Cardiac septum (tissue), 1 donor: ENCODE measurements at places on chromosomes 3 and 15. TPM values are rescaled to one million over a fixed set of nuclear protein-coding genes. Genes with fewer than 3 reads are reported as not detected.
A peak's percentile ranks its signal among the peaks of the same experiment; 100 is the strongest.

- DNase-seq = no peak
These were observed 46.2 kb downstream of the COL8A1 start for GRCh38 chr3:99684644-99685043.

- no peak for DNase-seq
These were observed 120.1 kb upstream of the THBS1 start for GRCh38 chr15:39460748-39461147.

DNA sequence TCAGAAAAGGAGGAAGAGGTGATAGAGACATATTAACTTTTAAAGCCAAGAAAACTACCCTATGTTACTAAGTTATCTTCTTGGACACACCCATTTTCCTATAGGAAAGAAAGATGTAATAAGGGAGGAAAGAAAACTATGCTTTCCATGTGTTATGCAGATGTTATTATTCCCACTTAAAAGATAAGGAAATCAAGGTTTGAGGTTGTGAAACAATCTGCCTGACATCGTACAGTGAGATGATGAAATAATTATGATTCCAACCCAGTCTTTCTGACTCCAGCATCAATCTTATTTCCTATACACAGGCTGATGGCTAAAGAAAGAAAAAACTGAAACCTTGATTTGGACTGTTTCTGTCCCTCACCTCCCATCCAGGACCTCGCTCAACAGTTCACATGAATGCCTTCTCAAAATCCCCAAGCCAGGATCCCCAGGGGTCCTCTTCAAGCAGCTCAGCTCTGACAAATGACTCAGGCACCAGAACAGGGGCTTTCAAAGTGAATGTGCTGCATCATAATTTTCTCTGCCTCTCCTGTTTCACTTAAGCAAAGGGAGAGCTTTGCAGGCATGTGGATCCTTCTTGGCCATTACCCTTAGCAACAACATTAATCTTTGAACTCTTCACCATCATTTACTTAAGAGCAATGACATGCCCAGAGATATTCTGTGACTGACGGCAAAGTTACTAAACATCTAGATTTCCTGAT lies 12.4 kb upstream of the EID1 start:
- DNase-seq = no peak

- DNase-seq = no peak
These were observed 1.8 kb downstream of the LMCD1 start for GRCh38 chr3:8503461-8503860.

DNA sequence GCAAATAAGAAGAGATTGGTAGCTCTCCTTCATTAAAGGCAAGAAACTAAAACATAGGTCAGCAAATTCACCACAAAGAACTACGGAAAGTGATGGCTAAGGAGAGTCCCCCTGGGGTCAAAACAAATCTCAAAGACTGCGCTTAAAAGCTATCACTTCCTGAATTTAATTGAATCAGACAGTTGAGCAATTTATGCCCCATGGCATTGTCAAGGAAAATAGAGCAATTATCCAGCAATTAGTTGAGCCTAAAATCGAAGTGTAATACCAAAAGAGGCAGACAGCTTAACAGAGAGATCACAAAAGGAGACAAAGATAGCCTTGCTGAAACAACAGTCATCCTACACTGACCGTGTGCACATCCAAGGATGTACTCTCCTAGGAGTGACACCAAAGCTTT lies 74.4 kb upstream of the SCN10A start:
- DNase-seq = no peak

DNA sequence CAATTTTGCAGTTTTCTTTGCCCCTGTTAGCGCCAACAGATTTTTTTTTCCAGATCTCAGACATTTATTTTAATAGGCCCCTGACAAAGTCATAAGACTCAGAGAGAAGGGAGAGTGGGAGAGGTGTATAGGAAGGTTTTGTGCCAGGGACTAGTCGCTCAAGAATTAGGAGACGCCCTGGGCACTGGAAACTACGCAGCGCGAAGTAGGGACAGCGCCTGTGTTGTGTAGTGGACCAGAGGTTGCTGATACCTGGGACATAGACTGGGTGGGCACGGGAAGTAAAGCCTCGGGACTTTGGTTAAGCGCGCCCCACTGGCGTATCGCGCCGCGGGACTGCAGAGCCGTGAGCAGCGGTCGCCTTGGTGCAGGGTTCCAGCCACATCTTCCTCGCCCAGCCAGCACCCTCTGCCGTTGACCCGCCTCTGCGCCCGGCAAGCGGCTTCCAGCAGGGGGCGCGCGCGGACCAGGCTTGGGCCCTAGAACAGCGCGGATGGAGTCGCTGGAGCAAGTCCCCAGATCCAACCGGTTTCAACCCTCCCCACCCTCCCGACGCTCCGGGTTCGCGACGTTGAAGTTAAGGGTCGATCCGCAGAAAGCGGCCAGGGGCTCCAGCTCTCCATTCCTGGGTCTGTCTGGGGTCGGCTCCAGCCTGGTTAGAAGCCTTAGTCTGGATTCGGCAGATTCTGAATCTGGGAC lies 3.0 kb upstream of the ISLR2 start:
- peak; percentile 93 for DNase-seq

- DNase-seq = no peak
These were observed 32.7 kb downstream of the WDR76 start for GRCh38 chr15:43859546-43859945.

DNA sequence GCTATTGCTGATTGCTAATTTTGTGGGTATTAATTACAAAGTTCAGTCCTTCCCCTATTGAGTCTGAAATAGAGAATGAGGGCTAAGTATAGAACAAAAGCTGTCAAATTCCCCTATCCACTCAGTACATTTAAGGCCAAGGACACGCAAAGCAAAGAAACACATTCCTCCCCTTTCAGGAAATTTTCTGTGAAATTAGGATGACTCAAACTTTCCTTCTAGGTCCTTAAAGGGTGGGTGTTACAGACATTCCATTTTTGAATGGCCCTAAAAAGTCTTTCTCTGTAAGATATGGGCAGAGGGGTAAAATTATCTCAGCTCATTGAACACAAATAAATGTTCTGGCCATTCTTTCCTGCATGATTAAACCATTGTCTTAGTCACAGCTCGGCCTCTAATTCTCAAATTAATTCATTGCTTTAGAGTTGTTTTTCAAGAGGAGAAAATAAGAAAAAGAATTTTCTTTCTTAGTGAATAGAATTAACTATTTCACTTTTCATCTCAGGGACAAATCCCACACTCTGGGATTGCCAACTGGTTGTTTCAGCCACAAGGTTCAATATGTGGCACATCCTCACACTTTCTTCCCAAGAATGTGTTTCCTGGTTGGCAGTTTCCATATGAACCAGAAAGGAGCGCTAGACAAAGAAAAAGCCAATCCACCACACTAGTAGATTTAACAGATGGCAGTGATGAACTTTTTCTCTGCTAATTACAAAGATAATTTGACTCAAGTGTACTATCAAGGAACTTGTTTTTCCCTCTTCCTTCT lies 424.1 kb downstream of the ZNF385D start:
- no peak for DNase-seq

DNA sequence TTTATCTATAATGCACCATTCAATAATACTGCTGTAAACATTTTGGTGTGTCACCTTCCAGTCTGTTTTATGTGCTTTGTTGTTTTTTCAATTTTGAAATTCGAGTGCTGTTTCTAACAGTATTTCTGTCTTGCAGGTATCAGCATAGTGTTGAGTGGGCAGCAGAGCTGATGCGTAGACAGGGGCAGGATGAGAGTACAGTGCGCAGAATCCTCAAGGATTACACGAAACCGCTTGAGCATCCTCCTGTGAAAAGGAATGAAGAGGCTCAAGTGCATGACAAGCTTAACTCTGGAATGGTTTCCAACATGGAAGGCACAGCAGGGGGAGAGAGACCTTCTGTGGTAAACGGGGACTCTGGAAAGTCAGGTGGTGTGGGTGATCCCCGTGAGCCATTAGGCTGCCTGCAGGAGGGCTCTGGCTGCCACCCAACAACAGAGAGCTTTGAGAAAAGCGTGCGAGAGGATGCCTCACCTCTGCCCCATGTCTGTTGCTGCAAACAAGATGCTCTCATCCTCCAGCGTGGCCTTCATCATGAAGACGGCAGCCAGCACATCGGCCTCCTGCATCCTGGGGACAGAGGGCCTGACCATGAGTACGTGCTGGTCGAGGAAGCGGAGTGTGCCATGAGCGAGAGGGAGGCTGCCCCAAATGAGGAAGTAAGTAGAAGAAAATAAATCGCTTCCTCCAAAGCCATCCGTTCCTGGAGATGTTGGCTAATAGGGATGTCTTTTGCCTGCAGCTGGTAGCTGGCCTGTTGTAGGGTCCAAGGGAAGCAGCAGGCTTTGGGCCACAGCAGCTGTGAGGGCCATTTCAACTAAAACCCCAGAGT lies 19.1 kb downstream of the TSEN2 start:
- DNase-seq = no peak

CTNNB1 gene
- total RNA-seq = 171 TPM

CHDH gene
- 0.92 TPM for total RNA-seq

GRCh38 chr15:94040541-94041248 lies 190.7 kb upstream of the MCTP2 start:
- DNase-seq = no peak

- DNase-seq = no peak
These were observed 78.3 kb upstream of the HES1 start for GRCh38 chr3:194057570-194058188.

DNA sequence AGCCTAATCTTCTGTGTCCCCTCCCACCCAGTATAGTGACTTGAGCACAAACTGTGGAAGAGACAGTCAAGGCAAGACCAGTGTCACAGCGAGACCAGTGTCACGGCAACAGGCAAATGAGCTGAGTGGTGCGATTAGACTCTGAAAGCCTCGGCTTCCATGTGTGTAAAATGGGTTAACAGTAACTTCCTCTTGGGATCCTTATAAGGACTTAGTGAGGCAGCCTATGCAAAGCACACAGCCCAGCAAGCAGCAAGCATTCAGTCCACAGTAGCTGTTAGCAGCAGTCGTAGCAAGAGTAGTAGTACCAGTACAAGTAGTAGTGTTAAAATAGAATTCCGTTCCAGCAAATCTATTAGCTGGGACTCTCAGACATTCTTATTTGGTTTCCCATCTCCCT lies 334.1 kb downstream of the GABRB3 start:
- DNase-seq = no peak

DNA sequence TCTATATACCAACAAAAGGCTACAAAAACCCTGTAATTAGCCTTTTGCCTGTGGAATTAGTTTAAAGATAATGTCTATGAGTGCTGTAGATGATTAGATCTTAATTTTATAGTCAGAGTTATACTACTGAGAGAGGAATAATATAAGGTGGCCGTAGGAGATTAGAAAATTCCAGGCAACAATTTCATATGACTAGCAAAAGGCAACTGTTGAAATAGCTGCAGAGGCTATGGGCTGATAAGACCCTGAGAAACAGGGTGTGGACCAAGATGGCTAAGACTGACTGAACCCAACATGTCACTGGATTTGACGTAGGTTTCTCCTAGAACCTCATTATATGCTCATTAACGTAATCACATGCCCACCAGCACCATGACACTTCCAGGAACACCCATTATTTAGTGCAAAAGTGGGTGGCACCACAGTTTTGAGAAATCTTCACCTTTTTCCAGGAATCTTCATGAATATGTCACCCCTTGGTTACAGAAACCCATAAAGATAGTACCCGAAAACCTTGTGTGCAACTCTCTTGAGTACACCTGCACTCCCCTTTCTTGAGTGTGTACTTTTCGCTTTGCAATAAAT lies 29.1 kb upstream of the SCG3 start:
- no peak for DNase-seq

GRCh38 chr3:178537122-178537705 lies 978 bp downstream of the KCNMB2 start:
- no peak for DNase-seq

GRCh38 chr3:19595884-19596283 lies 338.1 kb downstream of the EFHB start:
- DNase-seq = no peak

GOLGA6B gene
- not detected for total RNA-seq

DNA sequence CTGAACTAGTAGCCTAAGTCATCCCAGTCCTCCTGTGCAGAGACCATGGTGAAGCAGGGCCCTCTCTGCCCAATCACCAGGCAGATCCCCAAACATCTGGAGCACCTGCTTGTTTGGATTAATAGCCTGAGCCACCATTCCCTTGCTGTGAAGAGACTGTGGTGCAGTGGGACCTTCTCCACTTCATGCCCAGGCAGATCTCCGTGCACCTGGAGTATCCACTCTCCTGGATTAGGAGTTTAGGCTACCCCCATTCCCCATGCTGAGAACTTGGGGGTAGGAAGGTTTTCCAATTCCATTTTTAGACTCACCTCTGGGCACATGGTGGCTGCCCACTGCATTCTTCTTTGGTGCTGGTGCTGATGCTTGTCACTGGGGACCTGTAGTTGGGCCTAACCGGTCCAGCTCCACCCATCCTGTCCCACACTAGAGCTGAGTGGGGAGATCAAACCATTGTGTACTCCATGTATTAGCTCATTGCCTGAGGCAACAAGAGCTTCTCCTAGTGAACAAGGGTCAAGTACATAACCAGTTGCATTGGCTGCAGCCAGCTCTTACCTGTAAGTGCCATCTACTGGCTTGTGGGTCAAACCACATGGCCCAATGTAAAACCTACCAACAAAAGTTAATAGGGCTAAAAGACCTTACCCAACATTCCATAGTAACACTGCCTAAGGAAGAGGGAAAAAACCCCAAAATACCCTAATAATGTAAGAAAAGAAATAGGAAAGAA lies 382.5 kb upstream of the CBLB start:
- DNase-seq = no peak

DNA sequence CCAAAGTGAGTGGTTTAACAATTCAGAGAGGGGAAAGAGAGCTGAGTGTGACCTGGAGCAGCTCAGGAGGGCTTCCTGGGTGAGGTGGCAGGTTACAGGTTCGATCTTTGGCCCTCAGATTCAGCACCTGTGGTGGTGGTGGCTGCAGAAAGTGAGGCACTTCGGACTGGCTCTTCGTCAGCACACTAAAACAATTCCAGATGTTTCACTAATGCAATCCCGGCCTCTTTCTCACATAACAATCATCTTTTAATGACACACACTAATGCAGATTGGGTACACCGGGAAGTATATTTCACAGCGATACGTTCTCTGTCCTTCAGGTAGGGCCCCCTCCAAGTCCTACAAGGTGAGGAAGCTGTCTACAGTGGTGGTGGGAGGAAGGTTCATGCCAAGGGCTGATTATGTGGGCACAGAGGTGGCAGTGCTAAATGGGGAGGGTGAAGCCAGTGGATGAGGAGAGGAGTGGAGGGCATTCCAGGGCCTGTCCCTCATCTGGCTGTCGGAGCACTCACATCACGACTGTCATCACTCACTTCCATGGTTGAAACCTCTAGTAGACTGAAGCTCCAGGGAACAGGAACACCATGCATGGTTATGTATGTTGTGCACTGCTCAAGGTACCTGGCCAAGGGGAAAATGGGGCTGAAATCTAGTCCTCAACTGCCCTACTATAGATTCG lies 171.1 kb downstream of the RAB11A start:
- no peak for DNase-seq

- no peak for DNase-seq
These were observed 137.1 kb upstream of the TMC3 start for GRCh38 chr15:81511138-81511537.

GRCh38 chr3:152175528-152175889 lies 93.2 kb upstream of the MBNL1 start:
- DNase-seq = no peak
